ENCODE measurements at places on chromosomes 7 and 10.

GRCh38 chr7:55018361-55019190, at the start of gene EGFR:
Gene EGFR (plus strand): TSS chr7:55019017. CDS start chr7:55019278, 261 bp downstream.
- no peak for DNase-seq

- no peak for DNase-seq
These were observed 189.5 kb downstream of the ANK3 start for GRCh38 chr10:60200012-60200681.

- no peak for DNase-seq
These were observed 170.9 kb downstream of the POLR1F start for GRCh38 chr7:19537942-19538401.

DNA sequence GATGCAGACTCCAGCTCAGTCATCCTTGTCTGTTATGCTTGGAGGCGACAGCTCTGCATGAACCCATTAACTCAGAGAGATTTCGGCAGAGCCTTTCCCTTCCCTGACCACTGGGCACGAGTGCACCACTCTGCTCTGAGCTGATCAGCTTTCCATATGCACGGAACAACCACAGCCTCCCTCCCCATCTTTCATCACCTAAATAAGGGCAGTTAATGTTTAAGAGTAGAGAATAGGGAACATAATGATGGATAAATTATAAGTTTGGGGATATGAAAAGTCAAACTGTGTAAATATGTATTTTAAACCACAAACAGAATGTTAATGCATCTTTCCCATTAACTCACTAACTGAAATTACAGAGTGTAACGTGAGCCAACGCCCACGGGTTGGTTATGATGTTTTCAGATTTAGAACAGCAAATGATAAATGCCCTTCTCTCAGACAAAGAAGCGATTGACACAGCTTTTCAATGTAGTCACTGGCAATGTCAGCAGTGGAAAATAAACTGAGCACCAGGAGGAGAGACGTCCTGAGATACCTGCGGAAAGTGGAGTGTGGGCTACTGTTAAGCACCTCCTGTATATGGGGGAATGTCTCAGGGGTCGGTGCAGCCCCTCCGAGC, 658.2 kb downstream of the LRMDA start:
- no peak for DNase-seq

DNA sequence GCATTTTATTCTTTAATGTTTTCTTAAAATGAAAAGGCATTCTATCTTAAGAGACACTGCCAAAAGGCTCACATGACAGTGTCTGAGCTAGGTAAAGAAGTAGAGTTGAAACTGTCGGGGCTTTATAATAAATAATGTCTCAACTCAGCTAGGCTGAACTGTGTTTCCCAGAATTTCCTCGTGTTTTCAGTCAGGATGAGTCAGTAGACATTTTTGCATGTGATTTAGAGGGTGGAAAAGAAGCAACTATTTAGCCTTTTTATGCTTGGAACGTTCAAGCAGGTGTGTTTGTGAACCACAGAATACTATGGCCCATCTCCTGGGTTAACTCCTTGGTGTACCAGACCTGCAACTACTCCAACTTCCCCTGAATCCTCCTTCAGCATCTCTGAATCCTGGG, 23.4 kb upstream of the LIPA start:
- no peak for DNase-seq

DNA sequence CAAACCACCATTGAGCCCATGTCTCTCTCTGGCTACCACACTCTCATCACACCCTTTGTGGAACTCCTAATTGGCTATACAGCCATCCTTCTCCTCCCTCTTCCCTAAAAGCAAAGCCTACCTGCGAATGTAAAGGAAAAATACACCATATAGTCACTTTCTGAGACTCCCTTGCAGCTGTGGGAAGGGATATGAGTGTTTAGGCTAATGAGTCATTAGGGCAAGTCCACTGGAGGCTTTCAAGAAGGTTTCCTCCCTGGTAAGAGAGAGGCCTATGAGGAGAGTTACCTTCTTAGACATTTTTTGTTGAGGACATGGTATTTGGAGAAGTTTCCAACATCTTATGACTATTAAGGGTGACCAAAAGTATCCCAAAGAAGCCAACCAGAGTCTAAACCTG, 4.1 kb upstream of the TMEM243 start:
- DNase-seq = no peak

GRCh38 chr10:117421985-117422384, 46.7 kb upstream of the PDZD8 start:
- DNase-seq = no peak

DNA sequence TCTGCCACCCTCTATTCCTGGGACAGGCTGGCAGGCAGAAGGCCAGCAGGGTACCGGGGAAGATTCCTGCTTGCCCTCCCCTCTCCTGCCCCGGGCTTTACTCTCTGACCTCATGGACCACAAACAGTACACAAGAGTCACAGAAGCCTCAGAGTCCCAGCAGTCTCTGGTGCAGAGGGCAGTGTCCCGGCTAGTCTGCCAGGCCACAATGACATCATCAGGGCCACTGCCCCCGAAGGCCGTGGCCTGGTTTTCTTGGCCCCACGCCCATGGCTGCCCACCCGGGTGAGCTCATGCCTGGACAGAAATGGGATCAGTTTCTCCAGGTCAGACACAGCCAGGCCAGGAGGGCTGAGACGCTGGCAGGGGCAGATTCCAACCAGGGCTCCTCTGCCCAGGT, 91.9 kb downstream of the MYL10 start:
- DNase-seq = no peak

- no peak for DNase-seq
These were observed 286.9 kb downstream of the SORCS1 start for GRCh38 chr10:106877574-106877973.

GRCh38 chr7:12146813-12147212, 64.3 kb upstream of the TMEM106B start:
- DNase-seq = no peak

DNA sequence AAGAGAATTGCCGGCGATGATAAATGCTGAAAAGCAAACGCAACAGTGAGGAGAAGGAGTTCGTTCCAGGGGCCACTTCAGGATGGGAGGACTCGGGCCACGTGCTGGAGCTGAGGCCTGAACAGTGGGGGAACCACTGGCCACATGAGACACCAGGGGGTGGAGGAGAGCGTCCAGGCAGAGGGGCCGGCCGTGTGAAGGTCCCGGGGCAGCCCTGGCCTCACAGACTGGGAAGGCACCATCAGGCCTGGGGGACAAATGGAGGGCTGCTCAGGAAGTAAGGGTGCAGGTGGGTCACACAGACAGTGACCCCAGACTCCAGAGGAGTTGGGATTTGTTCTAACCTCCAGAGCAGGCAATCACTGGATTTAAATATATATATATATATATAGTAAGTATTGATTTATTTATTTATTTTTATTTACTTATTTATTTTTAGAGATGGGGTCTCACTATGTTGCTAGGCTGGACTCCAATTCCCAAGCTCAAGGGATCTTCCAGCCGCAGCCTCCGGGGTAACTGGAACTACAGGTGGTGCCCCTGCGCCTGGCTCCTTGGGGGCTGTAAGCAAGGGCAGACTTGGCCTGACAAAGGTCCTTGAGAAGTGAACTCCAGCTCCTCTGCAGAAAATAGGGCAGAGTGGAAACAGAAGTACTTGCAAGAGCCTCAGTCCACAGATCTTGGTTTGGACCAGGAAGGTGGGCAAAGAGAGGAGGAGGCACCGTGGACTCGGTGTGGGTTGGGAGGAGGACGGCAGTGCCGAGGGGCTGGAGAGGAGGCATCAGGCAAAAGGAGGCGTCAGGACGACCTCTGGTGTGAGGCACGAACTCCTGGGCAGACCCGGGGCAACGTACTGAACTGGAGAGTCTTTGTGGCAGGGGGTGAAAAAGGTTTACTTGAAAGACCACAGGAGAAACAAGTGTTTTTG, 57.3 kb downstream of the TCERG1L start:
- no peak for DNase-seq

DNA sequence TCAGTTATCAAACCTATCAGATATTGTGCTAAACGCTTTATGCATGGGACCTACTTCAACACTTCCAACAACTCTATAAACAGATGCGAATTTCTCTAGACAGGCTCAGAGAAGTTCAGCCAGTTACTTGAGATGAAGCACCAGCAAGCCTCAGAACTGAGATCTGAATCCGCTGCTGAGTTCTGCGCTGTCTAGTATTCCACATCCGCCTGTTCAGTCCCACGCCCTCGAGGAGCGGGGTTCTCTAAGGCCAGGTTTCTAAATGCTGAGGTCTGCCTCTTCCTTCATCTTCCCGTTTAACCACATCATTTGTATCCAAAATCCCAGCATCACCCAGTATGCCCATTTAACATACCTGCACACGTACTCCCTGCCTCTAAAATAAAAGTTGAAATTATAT, 297.8 kb upstream of the ZNF32 start:
- no peak for DNase-seq

DNA sequence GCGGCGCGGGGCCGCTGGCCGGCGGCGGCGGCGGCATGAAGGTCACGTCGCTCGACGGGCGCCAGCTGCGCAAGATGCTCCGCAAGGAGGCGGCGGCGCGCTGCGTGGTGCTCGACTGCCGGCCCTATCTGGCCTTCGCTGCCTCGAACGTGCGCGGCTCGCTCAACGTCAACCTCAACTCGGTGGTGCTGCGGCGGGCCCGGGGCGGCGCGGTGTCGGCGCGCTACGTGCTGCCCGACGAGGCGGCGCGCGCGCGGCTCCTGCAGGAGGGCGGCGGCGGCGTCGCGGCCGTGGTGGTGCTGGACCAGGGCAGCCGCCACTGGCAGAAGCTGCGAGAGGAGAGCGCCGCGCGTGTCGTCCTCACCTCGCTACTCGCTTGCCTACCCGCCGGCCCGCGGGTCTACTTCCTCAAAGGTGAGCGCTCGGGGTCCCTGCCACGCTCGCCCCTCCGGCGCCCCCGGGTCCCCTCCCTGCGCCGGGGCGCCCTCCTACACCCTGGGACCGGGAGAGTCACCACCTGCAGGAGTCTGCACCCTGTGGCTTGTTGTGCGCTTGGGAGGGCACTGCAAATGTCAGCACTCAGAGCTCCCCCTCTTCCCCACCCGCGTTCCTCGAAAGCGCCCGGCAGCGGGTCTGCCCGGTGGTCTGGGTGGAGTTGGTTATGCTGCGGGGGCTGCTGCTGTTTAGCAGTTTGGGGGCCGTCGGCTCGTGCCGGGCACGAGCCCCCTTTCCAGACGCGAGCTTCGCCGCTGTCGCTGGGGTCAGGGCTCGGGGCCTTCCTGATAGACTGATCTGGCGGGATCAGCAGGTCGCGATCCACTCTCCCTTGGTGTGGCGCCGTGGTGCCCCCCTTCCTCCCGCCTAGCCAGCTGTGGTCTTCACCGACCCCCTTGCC, 627 bp downstream of the DUSP5 start:
- no peak for DNase-seq

- DNase-seq = no peak
These were observed 170.9 kb downstream of the CDK14 start for GRCh38 chr7:90766814-90767564.

DNA sequence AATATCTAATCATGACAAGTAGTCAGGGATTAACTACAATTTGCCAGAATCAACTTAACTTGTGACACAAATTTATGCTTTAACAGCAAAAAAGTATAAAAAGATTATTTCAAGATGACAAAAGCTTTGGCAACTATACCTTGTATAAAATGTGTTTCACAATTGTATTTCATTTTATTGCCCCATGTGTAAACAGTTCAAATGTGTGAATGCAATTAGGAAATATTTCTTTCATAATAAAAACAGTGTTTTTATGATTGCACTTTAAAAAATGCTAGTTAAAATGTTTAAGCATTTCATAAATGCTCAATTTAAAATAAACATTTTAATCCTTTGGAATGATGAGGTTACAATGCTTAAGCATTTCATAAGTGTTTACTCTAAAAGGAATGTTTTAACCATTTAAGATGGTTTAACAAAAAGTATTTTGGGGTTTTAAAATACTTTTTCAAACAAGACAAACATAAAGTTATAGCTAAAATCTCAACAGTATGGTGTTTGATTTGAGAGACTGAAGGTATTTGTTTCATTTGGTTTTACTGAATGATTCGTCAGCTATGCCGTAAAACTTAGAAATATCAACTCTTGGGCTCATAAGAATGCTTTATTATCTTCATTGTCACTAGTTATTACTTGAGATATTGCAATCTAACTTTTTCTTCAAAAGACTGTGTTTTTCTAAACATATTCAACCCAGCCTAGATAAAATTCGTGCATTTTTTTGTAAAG, 50.1 kb downstream of the SFTPD start:
- no peak for DNase-seq

DNA sequence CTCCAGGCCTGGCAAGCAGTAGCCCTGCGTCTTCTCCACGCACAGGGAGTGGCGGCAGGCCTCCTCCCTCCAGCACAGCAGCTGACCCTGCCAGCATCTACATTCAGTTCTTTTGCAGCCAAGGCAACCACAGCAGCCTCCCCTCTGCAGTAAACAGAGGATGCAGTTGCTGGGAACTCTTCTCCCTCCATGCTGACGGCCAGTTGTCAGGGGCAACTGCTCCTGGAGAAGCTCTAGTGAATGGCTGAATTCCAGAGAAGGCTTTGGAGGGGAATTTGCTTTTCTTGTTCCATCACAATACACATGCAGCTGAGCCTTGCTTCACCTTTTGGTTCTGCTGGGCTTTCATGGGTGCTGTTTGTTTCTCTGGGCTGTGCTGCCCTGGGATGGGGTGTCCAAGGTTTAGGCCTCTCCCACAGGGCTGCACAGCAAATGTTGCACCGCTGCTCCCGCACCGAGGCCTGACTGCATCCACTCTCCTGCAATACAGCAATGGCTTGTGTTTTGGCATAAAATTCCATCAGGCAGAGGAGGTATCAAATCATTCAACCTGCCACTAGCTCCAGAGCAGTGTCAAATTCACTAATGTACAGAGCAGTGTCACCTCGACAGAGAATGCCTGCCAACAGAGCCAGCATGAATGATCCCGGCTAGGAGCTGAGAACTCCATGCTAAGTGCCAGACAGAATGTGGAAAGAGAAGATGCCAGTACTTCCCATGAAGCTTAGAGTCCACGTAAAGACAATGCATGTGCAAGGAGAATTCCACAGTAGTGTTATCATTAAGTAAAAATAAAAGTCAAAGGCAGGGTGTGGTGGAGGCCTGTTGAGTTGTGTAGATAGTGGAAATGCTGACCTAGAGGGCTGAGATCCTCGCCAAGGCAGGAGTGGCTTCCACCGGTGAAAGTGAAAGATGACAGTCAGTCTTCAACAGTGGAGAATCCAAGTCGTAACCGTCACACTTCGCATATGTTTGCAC, 399.6 kb downstream of the DPP6 start:
- DNase-seq = no peak

DNA sequence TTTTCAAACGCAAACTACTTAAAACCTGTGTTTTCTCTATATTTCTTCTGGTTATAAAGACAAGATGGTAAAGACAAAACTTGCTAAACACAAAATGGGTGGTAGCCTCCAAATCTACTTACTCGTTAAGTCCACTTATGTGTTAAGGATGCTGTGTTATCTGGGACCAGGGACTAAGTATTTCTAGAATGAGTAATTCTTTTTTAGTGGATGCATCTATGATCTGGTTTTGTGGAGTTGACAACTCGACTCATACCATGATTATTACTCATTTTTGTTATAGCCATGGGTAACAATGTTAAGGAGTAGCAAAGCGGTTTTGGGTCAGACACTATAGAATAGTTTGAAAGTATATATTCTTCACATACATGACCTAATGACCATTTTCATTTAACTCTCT, 239.5 kb upstream of the FOXP2 start:
- DNase-seq = no peak
